ENCODE measurements at places on chromosomes 3 and 15.
A peak's percentile ranks its signal among the peaks of the same experiment; 100 is the strongest.

DNA sequence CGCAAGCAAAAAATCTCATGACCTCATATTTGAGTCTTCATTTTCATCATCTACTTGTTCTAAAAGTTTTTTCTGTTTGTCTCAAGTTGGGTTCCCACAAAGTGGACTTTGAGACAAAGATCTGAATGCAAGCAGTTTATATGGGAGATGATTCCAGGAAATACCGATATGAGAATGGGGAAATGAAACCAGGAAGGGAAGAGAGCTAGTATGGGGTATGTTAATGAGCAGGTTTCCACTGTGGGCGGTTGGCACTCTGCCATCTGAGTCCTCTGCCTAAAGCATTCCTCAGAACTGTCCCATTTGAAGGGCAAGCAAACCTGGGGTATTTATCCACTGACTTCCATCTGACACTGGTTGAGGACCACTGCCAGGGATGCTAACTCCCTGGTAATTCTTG lies 8.8 kb downstream of the ADPRH start:
- DNase-seq: no peak

- DNase-seq: no peak
Observed at GRCh38 chr15:101326462-101327146, 31.6 kb upstream of the SNRPA1 start.

- DNase-seq: no peak
Observed at GRCh38 chr3:20145874-20146273, 40.1 kb downstream of the SGO1 start.

GRCh38 chr3:57927166-57927565 lies 81.1 kb upstream of the FLNB start:
- no peak for DNase-seq

DNA sequence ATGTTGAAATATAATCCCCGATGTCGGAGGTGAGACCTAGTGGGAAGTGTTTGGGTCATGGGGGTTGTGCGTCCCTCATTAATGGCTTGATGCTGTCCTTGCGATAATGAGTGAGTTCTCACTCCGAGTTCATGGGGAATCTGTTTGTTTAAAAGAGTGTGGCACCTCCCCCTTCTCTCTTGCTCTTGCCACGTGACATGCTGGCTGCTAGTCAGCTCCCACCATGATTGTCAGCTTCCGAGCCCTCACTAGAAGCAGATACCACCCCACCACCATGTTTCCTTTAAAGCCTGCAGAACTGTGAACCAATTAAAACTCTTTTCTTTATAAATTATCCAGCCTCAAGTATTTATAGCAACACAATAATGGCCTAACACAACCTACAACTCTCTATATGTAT lies 166.3 kb upstream of the MBNL1 start:
- DNase-seq: no peak

DNA sequence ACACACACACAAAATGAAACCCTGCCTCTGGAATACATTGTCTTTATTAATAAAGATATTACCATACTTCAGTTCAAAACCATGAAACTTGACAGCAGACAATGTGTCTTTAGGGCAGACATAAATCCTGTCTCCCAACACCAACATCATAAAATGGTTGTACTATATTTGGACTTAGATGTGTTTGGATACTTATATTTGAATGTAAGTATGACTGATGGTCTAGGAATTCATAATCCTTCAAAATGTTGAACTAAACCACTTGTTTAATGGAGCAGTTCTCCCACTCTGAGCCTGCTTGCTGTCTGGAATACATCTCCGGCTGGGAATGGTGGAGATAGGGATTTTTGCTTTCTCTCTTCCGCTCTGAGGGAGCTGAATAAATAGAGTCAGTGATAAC lies 10.6 kb downstream of the FBN1 start:
- DNase-seq: no peak

- no peak for DNase-seq
Observed at GRCh38 chr3:149969110-149969939, 1.4 kb downstream of the PFN2 start.

- no peak for DNase-seq
Observed at GRCh38 chr15:71385457-71385856, 270.2 kb downstream of the THSD4 start.

DNA sequence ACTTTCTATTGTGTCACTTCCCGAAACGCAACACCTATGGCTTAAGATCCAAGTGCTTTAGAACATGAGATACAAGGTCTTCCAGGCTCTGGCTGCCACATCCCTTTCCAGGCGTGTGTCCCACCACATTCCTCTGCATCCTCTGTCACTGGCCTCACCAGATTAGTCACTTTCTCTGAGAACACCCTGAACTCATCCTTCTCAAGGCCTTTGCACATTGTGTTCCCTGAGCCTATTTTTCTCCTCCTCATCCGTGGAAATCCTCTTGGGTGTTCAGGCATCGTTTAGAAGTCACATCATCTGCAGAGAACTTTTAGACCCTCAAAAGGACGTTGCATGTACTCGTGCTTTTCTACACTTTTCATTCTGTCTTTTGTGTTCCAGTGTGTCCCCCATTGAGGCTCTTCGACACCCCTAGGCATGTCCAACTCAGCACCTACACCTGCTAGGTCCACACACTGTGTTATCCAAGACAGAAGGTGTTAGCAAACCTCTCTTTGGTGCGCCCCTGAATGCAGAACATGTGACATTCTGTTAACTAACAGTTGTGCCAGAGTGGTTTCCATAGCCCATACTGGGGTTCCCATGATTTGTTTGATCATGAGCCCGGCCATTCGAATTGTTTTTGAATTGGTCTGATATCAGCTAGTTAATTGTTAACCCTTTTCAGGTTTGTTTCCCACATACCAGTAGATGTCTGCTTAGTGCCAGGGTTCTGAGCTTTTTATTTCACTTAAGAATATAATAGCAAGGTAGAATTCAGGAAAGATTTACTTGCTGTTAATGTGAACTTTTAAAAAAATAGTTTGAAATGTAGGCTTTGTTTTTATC lies 67.2 kb downstream of the LPP start:
- no peak for DNase-seq

DNA sequence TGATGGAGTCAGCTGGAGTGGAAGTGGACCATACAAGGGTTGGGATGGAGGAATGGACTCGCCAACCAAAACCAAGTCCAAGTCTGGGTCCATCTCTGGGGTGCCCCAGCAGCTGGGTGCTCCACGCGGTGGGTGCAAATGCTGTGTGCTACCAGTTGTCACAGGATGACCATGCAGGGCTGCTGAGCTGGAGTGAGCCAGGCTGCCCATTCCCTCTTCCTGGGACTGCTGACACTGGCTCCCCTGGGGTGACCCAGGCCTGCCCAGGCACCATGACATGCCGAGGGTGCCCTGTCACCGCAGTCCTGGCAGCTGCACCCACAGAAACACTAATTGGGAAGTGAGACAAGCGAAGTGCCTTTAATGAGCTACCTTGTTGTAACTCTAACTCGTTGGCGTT lies 140.2 kb downstream of the TPRA1 start:
- no peak for DNase-seq

DNA sequence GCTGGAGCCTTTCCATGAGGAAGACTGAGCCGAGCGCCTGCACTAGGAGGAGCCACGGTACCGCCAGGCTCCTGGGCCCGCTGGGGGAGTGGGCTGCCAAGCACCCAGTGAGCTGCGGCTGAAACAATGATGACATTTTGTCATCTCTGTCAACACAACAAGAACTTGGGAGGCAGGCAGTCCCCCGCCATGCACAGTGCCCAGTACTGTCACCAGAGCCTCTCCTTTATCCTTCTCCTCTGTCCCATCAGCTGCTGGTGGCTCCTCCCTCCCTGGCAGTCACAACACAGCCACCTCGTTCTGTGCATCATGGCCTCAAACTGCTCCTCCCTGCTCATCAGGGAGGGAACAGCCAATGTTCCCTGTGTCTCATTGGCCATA lies 34.0 kb upstream of the PCSK6 start:
- no peak for DNase-seq

DNA sequence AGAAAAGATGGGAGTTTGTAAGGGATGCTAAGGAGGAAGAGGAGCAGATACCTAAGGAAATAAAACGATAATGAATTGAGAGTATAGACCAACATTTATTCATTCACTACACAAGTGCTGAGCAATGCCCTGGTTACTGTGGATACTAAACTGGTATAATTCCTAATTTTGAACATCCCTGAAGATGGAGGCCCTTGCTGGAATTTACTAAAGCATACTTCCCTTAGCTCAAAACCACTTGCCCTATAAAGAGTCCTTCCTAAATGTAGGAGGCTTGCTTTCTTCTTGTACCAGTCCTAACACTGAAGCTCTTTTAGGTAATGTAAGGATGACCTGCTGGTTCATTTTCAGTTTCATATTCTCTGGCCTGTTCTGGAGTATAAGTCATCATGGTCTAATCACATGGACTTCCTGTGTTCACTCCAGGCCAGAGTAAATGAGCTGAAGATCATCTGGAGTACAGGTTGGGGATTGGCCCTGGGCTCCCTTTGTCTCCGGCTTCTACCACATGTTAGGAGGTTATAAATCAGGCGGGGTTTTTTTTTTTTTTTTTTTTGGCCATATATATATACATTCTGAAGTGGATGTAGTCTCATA lies 40.1 kb upstream of the MTMR10 start:
- DNase-seq: peak; percentile 49

- no peak for DNase-seq
Observed at GRCh38 chr3:196931828-196932587, 10.3 kb downstream of the NCBP2 start.

DNA sequence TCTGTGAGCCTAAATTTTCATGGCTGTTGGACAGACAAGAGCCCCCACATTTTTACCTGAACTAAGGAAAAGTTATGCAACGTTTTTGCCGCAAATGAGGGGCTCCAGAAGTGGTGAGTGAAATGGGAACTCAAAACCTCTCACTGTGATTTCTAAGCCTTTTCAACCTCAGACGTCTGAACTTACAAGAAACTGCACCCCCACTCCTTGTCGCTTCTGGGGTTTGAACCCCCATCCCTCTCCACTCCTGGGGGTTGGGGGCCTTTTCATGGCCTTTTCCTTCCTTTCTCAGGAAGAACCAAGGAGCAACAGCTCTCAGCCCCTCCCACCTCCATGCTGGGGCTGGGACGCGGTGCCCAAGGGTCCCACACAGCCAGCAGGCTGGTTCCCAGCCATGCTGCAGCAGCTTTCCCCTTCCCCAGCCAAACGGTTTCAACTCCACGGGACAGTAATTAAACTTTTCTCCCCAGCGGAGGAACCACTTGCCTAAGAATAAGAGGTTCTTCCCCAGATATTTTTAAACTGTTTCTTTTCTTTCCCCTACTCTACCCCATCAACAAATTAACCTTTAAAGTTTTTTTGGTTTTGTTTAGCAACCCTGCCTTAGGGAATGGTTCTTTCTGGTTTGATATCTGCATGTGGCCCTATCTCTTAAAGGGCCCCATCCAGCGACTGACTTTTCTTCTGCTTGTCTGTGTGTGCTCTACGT lies 387.6 kb upstream of the CBLB start:
- no peak for DNase-seq

GRCh38 chr15:63892794-63893441 lies 59.2 kb upstream of the HERC1 start:
- DNase-seq: no peak

DNA sequence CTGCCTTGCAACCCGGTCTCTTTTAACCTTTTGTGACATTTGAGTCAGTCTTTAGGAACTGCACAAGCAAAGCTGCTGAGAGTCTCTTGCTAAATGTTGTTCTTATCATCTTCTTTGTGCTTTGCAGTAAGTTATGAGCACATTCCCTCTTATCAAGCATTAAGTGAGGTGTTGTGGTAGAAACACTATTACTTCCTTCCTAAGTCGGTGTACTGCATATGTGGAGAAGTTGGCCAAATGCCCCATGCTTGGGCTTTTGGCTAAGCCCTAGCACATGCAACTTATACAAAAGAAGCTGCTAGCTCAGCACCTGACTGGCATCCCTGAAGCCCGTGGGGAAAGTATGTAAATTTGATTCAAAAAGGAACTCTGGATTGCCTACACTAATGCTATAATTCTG lies 136.5 kb upstream of the RBMS3 start:
- no peak for DNase-seq

DNA sequence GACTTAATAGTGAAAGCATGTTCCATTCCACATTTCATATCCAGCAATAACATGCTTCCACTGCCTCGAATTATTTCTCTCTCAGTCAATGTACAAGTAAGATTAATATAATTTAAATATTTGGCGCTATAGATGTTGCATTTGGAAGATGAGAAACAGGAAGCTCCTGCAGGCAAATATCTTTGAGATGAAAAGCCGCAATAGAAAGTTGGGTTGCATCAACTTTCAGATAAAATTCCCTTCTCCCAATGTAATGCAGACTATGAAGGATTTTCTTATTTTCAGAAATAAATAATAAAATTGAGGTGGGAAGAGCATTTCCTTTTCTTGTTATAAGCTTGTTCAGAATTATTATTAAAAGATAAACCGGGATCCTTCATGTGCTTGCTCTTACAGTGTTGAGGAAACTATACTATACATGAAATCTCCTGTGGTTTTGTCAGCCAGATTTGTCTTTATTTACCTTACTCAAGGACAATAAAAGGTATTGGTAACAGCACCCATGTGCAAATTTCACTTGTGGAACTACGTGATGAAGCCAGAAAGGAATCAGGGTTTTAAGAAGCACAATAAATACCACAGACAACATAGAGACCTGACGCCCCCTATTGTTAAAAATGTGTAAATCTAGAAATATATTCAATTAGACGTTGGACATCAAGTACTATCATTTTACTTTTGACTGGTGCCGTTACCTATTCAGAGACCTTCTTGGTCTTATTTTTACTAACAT lies 307.0 kb downstream of the ARPP21 start:
- DNase-seq: no peak

- DNase-seq: no peak
Observed at GRCh38 chr3:133887074-133887802, 8.4 kb downstream of the RAB6B start.

- peak; percentile 71 for DNase-seq
Observed at GRCh38 chr15:93035953-93036810, 52.8 kb downstream of the RGMA start.

GRCh38 chr3:134307425-134307824 lies 56.8 kb upstream of the RYK start:
- DNase-seq: no peak

DNA sequence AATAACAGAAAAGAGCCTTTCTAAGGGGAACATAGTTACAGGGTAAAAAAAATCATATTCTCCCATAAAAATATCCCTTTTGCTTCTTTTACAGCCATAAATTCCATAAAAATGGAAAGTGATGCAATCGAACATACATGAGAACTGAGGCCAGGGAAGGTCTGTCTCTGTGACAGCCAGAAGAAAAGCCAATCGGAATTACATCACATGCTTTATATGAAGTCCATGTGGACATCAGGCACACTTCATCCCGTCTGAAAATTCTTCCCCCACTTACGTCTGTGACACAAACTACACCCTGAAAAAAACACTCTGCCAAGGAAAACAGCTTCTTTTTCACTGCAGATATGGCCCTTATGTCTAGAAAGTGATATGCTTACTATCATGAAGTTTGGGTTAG lies 323.5 kb downstream of the ERC2 start:
- no peak for DNase-seq

GRCh38 chr3:20604659-20605058 lies 418.7 kb upstream of the SGO1 start:
- no peak for DNase-seq

- DNase-seq: no peak
Observed at GRCh38 chr3:151976211-151977050, 103.0 kb downstream of the SUCNR1 start.
